Fibroblast of skin of right quadriceps (primary cell): ENCODE measurements at places on chromosomes 2 and 18.

DNA sequence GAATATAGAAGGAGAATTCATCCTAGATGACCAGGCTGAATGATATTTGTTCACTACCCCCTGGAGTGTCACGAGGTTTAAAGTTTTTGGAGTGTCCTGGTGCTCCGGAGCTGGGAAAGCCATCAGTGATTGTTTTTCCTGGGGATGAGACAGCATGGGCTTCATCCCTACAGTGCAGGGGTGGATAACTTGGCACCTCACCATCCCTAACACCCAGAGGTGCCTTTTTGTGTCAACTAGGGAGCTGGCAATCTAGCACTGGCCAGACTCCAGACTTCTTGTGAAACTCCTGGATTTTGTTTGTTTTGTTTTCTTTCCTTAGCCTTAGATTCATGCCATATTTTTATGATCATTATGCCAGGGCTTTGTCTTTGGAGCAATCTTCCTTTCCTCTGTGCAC lies 164.8 kb downstream of the PRKCE start:
- no peak for DNase-seq

- DNase-seq = peak; percentile 52
Observed at GRCh38 chr2:128178650-128179460, 87.9 kb downstream of the UGGT1 start.

DNA sequence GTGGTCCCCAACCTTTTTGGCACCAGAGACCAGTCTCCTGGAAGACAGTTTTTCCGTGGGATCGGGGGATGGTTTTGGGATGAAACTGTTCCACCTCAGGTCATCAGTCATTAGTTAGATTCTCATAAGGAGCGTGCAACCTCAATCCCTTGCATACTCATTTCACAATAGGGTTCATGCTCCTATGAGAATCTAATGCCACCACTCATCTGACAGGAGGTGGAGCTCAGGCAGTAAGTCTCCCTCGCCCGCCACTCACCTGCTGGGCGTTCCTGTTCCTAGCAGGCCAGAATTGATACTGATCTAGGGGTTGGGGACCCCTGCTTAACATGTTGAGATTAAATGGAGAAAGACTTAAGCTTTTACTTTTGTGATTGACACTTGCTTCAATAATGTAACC lies 9.9 kb downstream of the NABP1 start:
- no peak for DNase-seq

GRCh38 chr2:134308474-134309385 lies 54.9 kb downstream of the MGAT5 start:
- peak; percentile 16 for DNase-seq

- DNase-seq = no peak
Observed at GRCh38 chr2:124589971-124590370, 564.9 kb downstream of the CNTNAP5 start.

GRCh38 chr2:71919708-71920107 lies 228.0 kb downstream of the CYP26B1 start:
- DNase-seq = peak; percentile 83

- peak; percentile 11 for DNase-seq
Observed at GRCh38 chr2:158598862-158599517, 142.2 kb downstream of the PKP4 start.

DNA sequence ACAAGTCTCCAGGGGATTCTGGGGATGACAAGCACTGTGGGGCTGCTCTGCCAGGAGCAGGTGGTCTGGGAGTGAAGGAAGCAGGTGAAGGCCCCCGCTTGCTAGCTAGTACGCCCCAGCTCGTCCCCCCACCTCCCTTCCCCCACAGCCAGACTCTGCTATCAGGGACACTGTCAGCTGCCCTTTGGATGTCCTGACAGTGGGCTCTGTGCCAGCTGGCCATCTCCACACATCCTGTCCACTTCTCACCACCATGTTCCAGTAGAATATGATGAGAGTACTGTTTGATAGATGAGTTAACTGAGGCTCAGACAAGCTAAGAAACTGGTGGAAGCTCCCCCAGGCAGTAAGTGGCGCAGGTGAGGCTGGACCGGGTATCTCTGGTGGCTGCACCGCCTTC lies 276.2 kb downstream of the CELF4 start:
- DNase-seq = no peak

DNA sequence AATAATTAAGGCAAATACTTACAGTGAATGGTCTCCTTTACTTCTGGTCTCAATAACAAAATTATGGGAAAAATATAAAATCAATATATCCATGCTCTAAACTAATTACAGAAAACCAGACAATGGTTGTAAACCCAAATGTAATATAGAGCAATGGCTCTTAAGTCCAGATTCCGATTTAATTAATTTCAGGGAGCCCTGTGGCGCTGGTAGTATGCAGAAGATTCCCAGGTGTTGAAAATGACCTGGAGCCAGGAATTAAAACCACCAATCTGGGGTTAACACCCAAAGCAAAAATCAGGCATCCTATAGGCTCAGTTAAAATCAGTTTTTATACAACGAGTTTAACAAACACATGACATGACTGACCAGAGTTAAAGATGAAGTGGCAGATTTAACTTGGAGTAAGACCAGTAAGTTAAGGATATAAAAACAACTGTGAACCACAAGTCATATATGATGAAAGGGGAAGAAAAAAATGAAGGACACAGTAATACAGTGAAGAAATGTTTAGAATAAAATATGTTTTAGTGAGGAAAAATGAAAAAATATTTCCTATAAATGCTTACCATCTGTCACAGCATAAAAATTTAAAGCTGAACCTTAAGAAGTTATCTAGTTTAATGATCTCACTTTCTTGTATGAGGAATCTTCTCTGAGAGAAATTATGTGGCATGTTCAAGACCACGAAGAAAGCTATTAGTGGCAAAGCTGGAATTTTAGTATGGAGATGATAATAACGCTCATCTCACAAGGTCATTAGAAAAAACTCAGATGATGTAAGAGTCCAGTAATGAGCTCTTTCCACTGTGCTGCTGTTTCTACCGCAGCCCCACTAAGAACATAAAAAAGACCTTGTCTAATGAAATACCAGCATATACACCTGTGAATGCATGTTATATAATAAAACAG lies 45.8 kb upstream of the FLACC1 start:
- peak; percentile 86 for DNase-seq

GRCh38 chr2:127089478-127090235 lies 17.3 kb downstream of the BIN1 start:
- no peak for DNase-seq

DNA sequence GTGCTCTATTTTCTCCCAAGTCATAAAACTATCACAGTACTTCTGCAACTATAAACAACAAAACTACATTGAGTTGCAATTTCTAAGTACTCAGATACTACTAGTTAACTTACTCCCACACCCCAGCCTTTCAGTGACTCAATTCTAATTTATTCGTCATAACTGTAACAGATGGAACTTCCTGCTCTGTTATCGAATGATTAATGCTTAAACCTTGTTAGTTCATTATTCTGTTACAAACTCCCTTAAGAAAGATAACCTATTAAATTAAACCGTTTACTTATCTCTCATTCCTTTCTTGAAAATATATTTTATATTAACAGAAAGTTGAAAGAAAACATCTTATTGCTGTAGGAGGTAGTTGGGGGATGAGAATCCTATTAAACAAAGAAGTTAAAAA lies 17.0 kb downstream of the TNFAIP6 start:
- DNase-seq = peak; percentile 84

DNA sequence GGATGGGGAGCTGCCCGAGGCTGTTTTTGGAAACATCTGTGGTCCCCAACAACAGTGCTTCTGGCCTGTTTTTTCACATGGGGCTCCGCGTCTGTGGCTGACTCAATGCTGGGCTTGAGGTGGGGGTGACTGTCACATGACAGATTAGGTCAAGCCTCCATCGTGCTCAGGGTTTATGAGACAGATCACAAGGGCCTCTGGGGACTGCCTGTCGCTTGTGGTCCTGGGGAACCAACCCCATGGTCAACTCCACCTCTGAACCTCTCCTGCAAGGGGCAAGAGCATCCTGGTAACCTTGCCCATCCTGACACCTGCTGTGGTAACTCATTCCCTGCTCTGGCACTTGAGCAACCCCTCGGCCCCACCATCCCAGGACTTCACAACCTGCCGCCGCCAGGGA lies 47.6 kb upstream of the SH3RF3 start:
- no peak for DNase-seq

DNA sequence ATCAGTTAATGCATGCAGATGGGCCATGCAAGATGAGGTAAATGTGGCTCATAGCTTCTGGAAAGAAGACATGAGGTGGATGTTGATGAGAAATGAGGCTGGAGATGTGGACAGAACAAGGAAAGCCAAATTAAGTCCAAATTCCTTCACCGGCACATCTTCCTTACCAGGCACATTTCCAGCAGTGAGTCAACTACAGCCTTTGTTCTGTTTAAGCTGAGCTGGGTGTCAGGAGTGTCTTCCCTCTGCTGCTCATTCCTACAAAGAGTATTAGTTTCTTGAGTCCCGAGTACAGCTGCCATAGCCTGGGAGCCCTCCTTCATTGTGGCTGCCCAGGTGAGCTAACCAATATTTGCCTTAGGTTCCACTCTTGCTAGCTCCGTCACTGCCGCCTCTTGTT lies 945.0 kb downstream of the SLC4A3 start:
- no peak for DNase-seq

DNA sequence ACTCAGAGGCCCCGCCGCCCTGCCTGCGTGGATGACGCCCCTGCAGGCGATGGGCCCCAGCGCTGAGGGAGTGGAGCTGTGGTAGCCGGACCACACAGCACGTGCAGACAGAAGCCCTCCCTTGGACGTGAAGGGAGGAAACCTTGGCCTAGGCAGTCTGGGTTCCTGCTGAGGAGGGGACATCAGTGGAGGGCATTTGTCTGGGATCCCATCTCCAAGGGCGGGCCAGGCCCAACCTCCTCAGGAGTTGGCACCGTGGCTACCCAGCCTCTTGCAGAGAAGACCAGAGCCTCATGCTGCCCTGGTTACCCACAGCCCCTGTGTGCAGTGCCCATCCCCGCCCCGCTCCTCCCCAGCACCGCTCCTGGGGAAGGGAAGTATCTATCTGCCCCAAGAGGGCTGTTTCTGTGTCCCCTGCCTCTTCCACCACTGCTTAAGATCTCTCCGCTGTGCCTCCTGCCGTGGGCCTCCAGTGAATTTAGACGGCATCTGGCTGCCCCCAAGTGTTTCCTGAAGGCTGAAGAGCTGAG lies 241.8 kb downstream of the KLHL29 start:
- no peak for DNase-seq

GRCh38 chr2:71852141-71852711 lies 295.4 kb downstream of the CYP26B1 start:
- DNase-seq = peak; percentile 35

- no peak for DNase-seq
Observed at GRCh38 chr2:177178797-177179196, 33.8 kb upstream of the HNRNPA3 start.

DNA sequence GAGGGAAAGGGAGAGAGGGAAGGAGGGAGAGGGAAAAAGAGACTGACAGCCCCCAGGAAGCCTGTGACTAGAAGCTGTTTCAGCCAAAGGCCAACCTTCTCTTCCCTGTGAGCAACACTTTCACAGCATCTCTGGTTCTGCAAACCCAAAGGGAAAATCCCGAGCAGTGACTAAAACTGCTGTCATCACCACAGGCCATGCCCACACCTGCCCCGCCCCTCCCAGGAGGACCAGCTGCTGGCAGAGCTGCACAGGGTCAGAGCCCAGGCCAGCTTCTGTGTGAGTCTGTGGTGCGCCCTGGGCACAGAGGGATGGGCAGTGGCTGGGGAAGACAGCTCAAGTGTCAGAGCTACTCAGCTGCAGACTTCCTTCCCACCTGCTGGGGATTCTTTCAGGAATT lies 64.9 kb upstream of the OTOS start:
- DNase-seq = peak; percentile 22

- no peak for DNase-seq
Observed at GRCh38 chr2:172333235-172333977, 94.0 kb upstream of the ITGA6 start.

GRCh38 chr18:3380384-3380961 lies 69.5 kb upstream of the TGIF1 start:
- peak; percentile 45 for DNase-seq

DNA sequence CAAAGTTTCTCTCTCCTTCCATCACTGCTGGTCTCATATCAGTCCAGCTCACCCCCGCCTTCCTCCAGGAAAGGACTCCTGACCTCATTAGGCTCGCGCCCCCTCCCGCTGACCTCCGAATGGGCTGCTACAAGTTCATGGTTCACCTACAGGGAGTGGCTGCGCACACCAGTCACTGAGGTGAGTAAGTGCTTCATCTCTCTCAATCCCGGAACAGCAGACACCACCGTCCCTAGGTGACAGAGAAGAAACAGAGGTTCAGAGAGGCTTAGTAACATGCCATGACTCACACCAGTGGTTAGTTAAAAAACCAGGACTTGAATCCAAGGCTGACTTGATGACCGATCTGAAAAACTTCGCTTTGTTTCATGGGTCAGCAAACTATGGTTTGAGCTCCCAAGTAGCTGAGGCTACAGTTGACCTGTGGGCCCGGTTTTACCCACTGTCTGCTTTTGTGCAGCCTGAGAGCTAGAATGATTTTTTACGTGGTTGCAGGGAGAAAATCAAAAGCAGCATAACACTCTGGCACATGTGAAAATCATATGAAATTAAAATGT lies 42.0 kb downstream of the ZFP36L2 start:
- DNase-seq = peak; percentile 71

DNA sequence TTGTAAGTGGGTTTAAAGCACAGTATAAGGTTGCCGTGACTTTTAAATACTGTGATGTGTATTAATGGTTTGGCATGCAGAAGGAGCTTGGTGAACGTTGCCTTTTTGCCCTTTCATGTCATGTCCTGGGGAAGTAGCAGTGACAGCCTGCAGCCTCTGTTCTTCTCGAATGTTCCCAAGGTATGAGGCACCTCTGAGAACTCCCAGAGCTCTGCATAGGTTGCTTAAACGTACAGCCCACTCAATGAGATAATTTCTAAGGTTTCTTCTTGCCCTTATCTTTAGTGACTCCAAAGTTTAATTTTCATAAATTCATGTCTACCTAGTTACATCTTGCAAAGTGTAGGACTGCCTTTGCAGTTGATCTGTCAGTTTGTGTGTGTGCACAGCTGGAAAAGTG lies 36.7 kb downstream of the PARD3B start:
- no peak for DNase-seq

- no peak for DNase-seq
Observed at GRCh38 chr2:207768168-207768865, 1.4 kb downstream of the FZD5 start.

GRCh38 chr2:77328134-77328931 lies 193.8 kb downstream of the LRRTM4 start:
- DNase-seq = no peak

DNA sequence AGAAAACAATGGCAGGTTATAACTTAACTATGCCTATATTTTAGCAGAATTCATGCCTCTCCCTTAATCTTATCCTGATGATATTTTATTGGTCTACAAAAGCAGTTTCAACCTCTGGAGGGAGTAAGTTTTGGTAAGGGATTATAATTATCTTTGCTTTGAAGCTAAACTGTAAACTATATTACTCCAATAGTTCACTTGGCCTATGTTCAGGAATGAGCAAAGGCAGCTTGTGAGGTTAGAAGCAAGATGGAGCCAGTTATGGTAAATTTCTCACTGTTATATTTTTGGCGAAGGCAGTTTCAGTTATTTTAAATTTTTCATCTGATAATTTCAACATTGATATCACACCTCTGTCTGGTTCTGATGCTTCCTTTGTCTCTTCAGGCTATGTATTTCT lies 192.5 kb upstream of the RGPD4 start:
- no peak for DNase-seq
